Cortex of kidney (tissue), 1 donor: ENCODE measurements at places on chromosomes 4 and X.

- no peak for DNase-seq
Observed at GRCh38 chr4:38231626-38232025, 271.4 kb downstream of the PTTG2 start.

DNA sequence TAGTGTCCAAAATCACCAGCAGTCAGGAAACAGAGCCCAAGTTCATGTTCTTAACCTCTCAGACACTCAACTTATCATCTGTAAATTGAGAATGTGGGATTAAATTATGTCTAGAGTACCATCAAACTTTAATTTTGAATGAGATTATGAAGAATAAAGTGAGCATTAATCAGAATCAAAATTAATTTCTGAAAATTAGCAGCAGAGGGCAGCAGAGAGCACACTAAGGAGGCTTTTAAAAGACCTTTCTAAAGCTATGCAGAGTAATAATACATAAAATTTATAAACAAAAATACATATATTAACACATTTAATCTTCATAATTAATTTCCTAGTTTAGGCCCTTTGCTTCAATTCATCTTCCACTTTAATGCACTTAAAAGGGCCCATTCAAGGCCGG is 7.1 kb downstream of the TASL start:
- DNase-seq = no peak

GRCh38 chr4:29142708-29143107 is 1577.5 kb upstream of the PCDH7 start:
- no peak for DNase-seq

DNA sequence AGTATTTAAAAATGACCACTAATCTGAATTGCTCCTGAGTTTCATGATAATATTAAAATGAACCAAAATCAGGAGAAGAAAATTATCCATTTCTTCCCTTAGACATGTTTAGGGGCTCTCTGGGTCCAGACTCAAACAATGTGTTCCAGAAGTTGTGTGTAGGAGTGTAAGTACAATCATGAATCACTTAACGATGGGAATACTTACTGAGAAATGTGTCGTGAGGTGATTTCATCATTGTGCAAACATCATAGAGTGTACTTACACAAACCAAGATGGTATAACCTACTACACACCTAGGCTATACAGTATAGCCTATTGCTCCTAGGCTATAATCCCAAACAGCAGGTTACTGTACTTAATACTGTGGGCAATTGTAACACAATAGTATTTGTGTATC is 74.8 kb downstream of the STPG2 start:
- DNase-seq = no peak

DNA sequence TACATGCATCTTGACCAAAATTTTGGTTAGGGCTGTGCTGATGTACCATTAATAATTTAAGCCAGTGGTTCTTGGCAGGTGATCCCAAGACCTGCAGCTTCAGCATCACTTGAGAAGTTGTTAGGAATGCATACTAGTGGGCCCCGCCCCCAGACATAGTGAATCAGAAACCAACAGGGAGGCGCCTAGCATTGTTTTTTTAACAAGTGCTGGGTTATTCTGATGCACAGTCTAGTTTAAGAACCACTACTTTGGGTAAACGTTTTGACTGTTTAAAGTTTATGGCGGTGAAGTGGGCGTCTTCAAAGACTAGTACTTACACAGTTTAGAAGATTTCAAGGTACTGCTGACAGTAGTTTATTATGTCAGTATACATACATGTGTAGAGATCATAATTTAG is 23.6 kb downstream of the FAM199X start:
- DNase-seq = no peak

- no peak for DNase-seq
Observed at GRCh38 chrX:97692575-97692974, 808.9 kb downstream of the RPA4 start.

- DNase-seq = no peak
Observed at GRCh38 chrX:120752431-120753082, 122.7 kb upstream of the C1GALT1C1 start.

- DNase-seq = no peak
Observed at GRCh38 chrX:42567268-42567667, 210.7 kb downstream of the PPP1R2C start.

DNA sequence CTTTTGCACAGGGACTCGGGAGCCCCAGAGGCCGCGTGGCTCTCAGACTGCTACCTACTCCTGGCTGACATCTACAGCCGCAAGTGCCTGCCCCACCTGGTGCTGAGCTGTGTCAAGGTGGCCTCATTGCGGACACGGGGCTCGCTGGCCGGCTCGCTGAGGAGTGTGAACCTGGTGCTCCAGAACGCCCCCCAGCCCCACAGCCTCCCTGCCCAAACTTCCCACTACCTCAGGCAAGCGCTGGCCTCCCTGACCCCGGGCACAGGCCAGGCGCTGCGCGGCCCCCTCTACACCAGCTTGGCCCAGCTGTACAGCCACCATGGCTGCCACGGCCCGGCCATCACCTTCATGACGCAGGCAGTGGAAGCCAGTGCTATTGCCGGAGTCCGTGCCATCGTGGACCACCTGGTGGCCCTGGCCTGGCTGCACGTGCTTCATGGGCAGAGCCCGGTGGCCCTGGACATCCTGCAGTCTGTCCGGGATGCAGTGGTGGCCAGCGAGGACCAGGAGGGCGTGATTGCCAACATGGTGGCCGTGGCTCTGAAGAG is 28.8 kb downstream of the SH3TC1 start:
- no peak for DNase-seq

DNA sequence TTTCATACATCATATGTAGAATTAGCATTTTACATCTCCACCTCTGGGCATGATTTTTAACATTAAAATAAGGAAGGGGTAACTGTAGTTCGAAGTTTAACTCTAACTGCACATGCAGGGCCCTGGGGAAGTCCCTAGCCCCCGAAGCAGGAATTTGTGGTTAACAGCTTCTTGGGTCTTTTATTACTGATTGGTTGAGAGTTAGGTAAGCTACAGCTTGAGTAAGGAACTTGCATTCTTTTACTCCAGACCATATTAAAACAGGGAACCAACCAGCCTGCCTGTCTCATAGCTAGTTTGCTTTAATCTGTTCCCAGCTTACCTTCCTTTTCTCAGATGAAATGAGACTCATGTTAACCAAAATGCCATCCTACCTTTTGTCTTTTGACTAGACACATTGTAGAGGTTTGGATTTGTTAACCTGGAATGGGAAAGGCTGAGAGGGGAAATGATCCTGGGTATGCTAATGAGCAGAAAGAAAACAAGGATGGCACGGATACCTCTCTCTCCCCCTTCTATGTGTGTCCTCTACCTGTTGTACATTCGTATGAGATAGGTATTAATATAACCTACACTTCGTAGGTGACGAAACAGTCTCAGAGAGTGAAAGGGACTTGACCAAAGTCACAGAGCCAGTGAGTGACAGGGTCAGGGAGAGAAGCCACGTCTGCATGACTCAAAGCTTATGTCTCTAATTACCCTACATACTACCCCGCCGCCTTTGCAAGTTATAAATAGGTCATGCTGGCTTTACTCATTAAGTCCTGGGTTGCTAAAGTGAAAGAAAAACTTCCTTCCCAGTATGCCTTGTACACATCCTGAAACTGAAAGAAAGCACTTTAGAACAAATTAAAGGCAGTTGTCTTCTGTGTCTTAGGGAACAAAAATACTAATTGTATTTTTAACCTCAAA is 119.5 kb upstream of the AFF2 start:
- DNase-seq = no peak

GRCh38 chr4:107850438-107850837 is 25.7 kb downstream of the SGMS2 start:
- no peak for DNase-seq

DNA sequence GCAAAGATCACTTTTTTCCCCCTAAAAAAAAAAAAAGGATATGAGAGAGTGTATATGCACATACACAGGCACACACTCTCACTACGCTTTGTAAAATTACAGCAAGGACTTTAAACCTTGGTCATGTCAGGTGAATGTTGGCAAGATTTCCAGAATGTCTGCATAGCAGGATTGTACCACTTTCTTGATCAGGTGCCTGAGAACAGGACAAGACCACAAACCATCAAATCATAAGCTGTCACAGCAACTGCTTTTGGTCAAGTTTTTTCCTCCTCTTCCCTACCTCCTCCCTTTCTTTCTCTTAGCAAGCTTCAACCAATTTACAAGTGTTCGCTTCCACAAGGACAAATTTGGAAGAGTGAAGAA is 15.3 kb downstream of the PPARGC1A start:
- no peak for DNase-seq

- no peak for DNase-seq
Observed at GRCh38 chr4:179804440-179804839, 2362.2 kb upstream of the AGA start.

- DNase-seq = no peak
Observed at GRCh38 chr4:67512501-67512900, 32.8 kb downstream of the CENPC start.

DNA sequence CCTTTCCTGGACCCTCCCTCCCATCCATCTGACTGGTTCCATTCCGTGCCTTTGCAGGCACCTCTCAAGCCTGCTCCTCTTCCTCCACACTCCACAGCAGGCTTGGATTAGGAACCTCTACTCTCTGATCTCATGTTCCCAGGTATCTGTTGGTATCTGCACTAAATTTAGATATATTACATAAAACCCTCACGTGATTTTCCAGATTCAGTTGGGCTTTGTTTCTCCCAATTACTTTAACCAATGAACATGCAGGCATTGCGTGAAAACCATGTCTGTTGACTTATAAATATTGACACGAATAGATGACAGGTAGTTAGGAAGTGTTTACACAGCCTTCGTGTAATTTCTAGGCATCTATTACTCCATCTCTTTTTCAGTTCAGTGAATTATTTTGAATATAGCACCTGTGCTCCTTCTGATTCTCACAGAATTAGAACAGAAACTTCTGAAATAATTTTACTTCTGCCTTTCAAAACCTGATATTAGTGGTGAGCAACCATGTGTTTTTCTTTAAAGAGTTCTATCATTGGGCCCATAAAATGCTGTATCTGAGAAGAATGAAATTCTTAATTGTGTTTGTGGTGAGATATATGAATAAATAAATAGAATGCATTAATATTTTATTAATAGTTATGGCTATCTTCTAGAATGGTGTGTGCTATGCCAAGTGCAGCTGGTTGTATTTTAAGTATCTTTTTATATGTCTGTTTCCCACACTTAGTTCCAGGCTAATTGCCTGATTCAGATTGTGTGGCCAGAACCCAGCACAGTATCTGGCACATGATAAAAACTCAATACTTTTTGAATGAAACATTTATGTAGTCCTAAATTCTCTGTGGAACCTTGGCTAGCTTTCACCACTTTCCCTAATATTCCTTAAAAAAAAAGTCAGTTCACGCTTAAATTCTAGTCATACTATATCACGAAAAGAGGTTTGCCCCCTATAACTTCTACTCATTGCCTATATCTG is 304.8 kb downstream of the QDPR start:
- no peak for DNase-seq

DNA sequence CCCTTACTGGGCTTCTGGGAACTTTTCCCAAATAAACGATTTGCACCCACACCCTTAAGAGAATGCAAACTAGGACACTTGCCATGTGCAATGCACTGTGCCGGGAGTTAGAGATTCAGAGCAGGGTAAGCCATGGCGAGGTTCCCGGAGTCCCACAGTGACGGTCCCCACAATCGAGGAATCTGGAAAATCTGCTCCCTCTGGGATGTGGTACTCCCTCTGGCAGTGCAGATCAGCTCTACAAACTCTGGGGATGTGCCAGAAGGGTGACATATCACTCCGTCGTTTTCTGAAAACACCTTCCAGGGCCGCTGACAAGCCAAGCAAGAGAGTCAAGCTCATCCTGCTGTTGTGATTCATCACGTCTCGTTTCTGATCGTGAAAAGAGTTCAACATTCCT is 537.5 kb downstream of the BCOR start:
- no peak for DNase-seq

DNA sequence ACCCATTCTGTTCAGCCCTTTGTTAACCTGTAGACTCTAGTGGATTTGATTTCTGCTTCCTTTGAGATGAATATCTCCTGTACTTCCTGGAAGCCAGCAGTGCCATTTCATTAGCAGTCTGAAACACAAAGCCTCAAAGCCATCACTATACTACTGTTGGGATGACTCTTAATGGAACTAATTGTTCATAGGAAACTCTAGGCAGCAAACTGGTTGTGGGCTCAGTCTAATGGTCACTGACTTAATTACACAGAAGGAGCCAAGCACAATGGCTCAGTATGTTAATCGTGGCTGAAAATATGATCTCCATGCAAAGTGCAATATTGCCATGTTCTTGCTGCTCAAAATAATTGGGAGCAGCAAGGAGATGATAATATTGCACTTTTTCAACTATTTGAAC is 262.3 kb downstream of the ARHGAP24 start:
- no peak for DNase-seq

GRCh38 chr4:142607976-142608375 is 238.1 kb downstream of the INPP4B start:
- no peak for DNase-seq

GRCh38 chr4:187183346-187183745 is 459.7 kb upstream of the FAT1 start:
- DNase-seq = no peak

DNA sequence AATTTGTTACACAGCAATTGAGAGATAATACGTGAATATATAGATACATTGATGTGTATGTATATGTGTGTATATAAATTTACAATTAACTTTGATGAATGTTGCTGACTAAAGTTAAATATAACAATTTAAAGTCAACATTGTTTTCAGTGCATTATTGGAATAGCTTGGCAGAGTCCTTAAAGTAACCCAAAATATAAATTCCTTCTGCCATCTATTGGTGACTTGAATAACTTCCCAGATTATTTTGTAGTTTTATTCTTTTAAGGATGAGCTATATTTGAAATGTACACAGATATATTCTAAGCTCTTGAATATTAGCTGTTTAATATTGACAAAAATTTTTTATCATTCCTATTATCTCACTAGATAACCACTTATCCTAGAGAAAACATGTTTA is 298.2 kb upstream of the FSTL5 start:
- DNase-seq = no peak

DNA sequence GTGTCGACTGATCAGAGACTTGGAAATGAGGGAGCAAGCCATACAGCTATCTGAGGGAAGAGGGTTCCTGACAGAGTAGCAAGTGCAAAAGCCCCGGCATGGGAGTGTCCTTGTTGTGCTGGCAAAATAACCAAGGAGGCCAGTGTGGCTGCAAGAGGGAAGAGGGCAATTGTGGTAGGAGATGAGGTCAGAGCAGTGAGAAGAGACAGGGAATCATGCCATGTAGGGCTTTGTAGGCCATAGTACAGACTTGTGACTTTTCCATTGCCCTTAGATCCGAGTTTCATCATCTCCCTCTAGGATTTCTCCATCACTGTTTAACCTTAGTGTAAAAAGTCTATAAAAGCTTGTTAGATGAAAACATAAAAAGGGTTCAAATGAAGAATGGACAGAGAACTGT is 76.2 kb downstream of the DOCK11 start:
- no peak for DNase-seq

GRCh38 chrX:110116066-110116980 is 113.4 kb downstream of the TMEM164 start:
- no peak for DNase-seq
